ENCODE measurements at places on chromosomes 2 and 18.

DNA sequence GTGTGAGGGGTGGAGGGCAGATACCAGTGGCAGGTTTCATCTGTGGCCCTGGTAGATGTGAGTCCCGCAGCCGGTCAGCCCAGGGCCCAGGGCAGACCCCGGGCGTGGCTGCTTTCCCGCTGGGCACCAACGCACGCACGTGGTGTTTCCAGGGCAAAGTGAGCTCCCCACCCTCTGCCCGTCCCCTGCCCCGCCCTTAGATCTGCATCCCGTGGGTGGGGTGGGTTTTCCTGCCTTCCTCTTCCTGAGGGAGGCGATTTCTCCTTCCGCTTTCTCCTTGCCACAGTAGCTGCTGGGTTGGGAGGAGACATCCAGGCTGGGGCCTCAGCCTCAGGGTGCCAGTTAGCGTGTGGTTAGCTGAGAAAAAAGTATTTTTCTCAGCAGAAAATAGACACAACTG is 49.6 kb downstream of the ODC1 start:
- DNase-seq = no peak

DNA sequence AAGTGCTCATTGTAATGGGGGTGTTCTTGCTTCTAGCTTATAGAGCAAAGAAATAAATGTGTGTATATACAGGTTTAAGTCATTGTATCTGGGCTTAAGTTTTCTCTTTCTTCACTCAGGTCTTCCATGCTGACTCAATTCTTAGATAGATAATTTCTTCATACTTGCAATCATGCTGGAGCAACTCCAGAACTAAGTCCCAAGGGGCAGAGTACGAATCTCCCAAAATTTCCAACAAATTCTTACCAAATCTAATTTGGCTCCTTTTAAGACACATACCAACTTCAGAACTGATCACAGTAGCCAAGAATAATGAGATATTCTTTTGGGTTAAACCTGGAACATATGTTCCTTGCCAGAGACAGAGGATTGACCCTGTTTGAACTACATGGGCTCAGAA is 4.3 kb upstream of the SPAG16 start:
- peak; percentile 93 for DNase-seq

- no peak for DNase-seq
These were observed 956.2 kb upstream of the LRATD1 start for GRCh38 chr2:13676269-13676668.

DNA sequence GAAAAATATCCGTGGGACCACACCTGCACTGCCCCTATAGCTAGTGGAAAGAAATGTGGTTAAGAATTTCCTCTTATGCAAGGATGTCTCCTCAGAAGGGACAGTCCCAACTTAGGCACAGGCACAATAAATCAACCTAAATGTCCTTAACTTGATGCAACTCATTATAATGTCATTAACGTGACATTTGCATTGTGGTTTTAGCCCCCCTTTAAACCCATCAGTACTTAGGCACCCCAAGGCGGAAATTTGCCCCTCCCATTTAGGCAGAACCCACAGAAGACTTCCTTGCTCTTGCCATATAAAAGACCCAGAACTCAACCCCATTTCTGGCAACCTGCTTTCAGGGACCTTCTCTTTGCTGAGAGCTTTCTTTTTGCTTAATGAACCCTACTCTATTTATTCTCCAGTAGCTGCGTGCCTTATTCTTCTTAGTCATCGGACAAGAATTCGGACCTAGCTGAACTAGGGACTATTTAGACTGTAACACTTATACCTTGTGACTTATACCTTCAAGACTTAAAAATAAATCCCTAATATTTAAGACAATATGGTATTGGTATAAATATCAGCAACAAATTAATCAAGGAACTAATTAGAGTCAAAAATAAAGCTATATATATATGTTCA is 1281.6 kb upstream of the TMEFF2 start:
- no peak for DNase-seq

DNA sequence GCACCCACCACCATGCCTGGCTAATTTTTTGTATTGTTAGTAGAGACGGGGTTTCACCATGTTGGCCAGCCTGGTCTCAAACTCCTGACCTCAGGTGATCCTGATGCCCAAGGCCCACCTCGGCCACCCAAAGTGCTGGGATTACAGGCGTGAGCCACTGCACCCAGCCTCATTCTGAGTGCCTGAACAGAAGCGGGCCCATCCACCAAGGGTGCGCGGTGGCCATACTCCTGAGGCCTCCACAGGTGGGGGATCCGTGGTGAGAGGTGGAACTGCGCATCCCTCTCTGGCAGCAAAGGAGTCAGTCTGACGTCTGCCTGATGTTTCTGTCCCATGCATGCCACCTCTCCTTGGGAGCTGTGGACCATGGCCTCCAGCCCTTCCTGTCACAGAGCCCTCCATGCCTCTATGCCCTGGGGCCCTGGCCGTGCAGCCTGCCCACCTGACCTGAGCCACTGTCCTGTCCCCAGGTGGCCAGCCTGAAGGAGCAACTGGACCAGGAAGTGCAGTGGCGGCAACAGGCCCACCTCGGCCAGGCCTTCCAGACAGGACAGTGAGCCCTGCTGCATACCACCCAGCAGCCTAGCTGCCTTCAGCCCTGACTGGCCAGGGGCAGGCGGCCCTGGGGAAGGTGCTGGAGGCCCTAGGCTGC is 7.6 kb upstream of the SNED1 start:
- no peak for DNase-seq

GRCh38 chr2:232260075-232260474 is 118.5 kb upstream of the ALPP start:
- DNase-seq = peak; percentile 89

DNA sequence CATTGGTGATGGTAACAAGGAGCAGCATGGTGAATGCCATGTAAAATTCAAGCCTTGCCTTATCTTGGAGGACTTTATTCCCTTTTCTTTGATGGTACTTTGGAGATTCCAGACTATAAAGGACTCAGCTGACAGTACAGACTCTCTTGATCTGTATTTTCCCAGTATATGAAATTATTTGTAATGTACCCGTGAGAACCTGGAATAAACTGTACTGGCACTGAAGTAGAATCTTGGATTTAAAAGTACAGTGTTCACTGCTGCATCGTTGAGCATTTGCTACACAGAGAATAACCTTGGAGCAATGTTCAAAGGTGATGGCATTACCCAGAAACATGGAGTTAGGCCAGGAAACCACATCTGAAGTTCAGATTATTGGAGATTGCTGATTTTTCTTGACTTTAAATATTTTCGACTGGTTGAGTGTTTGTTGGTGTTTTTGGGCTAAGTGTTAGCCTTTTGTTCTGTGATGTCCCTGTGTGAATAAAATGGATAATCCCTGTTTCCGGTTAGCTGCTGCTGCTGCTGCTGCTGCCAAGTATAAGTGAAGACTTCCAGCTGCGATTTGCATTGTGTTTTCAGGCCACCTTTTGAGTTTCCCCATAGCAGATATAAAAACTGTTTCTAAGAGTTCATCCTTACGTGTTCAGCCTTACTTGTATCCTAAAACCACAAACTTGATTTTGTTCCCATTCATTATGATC is 122.0 kb downstream of the SPTBN1 start:
- peak; percentile 75 for DNase-seq

GRCh38 chr2:227420087-227421052 is 32.6 kb upstream of the SCYGR1 start:
- no peak for DNase-seq

Measured in fibroblast of the aortic adventitia (primary cell).